ENCODE measurements at places on chromosomes 1 and 21.

DNA sequence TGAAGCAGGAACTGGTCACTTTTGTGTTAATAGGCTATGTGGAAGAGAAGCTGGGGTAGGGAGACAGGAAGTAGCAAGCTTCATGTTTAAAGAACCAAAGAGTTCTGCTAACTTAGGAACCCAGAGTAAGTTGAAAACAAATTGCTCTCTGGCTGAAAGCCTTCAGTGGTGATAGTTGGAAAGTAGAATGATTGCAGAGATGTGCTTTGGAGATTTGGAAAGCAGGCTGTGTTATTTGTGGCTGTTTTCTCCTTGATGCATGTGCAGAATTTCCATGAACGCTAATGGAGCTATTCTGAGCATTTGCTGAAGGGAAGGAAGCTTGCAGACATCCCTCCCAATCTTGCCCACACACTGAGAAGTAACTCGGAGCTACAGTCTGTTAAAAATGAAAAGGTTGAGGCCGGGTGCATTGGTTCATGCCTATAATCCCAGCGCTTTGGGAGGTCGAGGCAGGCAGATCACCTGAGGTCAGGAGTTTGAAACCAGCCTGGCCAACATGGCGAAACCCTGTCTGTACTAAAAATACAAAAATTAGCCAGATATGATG, 45.7 kb downstream of the TCEANC2 start:
- no peak for DNase-seq

- DNase-seq = no peak
These were observed 5.1 kb downstream of the PAFAH2 start for GRCh38 chr1:25992689-25993171.

GRCh38 chr1:165162671-165163241, 193.8 kb downstream of the LMX1A start:
- peak; percentile 29 for DNase-seq

GRCh38 chr1:54105080-54105479, 47.7 kb downstream of the CDCP2 start:
- DNase-seq = no peak

GRCh38 chr1:93620172-93620840, 61.3 kb downstream of the BCAR3 start:
- no peak for DNase-seq

DNA sequence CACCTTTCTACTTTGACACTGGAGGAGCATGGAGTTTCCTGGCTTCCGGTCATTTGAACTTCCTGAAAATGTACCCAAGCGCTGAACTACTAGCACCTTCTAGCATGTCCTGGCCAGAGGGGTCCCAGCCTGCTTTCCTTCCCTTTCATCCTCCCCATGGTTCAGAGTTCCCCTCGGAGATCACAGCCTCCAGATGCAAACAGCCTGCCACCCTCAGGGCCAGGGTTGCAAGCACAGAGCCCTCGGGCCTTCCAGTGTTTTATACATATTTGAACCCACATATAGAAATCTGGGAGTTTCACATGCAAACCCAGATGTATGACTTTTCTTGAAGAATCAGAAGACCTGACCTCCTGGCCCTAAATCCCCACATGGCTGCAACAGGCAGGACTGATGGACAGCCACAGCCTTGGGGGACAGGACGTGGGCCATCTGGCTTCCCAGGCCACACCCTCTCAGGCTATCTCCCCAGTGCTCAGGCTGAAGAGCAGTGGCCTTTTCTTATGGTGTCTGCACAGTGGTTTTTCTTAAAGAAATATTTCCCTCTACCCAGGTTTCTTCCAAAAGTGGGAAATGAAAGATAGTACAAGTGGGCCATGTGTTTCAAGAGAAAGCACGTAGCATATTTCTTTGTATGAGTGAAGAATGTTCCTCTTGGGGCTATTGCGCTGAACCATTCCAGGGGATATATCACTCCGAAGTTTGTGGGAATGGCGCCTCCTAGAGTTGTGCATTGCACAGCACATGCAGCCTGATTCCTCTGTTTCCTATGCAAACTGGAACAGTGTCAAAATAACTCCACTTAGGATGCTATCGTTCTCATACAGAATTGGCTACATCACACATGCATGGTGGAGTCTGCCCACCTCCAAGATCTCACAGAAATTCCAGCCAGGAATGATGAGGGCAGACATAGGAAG, 232.0 kb upstream of the VAMP3 start:
- DNase-seq = no peak

DNA sequence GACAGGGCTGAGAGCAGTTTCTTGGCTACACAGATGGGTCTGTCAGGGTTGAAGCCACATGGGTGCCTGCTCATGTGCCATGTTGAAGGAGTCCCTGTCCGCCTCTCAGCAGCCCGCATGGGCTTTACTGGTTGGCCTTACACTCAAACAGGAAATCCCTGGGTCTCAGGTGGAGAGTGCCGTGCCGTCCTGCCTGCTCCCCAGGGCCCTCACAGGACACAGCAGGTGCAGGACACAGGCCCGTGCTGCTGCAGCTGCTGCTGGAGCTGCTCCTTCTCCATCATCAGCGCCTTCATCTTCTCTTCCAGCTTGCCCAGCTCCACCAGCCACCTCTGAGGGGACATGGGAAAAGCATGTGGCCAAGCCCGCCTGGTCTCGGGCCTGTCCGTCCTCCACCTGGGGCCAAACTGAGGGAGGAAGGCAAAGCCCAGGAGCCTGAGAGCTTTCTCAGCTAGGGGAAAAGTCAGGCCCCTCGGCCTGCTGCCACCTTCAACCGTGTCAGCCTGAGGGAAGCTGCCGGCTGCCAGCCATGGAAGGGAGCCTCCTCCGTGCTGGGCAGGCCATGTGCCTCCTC, 5.5 kb downstream of the SLFNL1 start:
- DNase-seq = no peak

GRCh38 chr1:5911157-5911556, 81.1 kb downstream of the NPHP4 start:
- DNase-seq = no peak

GRCh38 chr1:36359383-36359782, 26.3 kb downstream of the STK40 start:
- DNase-seq = no peak

DNA sequence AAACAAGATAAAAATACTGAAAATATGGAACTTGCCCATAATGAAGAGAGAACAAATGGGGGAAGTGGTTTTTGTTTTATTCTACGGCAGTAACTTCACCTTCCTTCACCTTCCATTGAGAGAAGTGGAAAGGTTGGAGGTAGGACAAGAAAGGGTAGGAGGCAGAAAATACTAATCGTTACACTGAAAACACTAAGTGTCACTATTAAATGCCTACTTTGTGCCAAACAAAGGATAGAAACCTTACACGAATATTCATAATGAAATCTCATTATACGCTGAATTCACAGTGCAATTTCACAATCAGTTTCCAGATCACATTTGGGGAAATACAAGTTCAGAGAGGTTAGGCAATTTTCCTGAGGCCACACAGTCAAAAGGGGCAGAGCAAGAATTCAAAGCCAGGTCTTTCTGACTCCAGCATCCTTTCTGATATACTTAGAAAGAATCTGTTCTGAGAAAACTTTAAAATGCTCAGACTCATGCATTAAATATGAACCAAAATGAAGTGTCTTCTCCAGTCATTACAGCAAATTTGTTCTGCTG, 3.0 kb downstream of the TIAM1 start:
- DNase-seq = no peak

DNA sequence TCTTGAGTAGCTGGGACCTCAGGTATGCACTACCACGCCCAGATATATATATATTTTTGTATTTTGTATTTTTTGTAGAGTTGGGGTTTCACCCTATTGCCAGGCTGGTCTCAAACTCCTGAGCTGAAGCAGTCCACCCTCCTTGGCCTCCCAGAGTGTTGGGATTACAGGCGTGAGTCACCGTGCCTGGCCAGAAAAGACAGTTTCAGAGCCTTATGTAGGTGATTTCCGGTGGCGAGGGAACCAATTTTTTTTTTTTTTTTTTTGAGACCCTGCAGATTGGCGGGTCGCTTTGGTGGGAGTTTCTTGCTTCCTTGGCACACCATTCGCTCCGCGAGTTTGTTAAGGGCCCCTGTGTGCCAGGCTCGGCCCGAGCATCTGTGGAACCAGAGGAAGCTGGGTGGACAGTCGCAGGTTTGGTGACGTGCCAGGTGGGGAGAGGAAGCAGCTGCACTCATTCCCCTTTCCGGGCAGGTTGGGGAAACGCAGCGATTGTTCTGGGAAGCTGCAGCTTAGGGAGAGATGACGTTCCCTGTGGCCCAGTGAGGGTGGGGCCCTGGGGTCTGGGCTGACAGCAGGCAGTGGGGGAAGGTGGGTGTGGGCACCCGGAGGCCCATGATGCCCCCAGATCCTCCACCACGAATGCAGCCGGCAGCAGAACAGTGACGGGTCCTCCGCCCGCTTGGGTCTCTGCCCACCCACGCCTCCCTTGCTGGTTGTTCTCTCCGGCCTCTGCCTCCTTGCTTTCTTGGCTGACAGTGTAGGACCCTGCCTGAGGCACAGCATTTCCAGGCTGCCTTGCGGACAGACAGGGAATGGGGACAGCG, 25.1 kb downstream of the SPSB1 start:
- no peak for DNase-seq

- DNase-seq = no peak
These were observed 118.5 kb downstream of the HMGB4 start for GRCh38 chr1:33982419-33982818.

DNA sequence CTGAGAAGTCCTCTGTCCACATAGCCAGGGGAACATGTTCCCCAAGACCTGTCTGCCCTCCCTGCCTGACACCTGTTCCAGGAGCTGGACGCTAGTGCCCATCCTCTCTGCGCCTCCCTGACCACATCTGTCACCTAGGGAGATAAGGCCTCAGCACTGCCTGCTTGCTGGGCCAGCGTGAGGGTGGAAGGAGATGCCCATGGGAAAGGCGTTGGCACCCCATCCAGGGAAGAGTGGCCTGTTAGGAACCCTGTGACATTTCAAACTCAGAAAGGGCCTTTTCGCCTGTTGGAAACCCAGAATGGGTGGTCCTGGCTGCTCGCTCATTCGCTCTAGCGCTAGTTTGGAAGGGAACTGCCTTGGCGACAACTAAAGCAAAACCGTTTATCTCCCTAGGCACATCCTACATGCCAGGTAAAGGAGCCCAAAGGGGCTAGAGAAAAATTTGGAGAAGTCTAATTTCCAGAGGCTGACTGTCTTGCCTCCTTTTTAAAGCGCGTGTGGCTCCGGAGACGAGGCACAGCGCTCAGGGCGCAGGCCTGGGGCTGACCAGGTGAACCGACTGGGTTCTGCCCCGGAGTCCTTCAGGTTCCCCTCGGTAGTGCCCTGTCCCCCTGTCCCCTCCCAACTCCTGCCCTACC, 410 bp downstream of the ACTA1 start:
- no peak for DNase-seq

DNA sequence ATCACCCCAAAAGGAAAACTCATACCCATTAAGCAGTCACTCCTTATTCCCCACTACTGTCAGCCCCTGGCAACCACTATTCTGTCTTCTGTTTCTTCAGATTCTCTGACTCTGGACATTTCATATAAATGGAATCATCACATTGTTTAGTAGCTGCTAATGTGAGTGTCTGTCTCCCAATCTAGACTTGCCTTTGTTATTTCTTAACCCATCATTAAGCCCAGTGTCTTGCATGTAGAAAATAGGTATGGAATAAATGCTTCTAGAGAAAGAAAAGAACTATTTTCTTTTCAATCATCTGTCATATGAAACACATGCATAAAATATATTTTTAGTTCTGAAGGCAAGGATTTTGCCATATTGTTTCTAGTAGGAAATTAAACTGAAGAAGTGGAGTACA, 610.0 kb downstream of the PLPP3 start:
- DNase-seq = no peak

GRCh38 chr1:171258429-171258828, 10.1 kb downstream of the FMO1 start:
- DNase-seq = no peak

- no peak for DNase-seq
These were observed 168.1 kb downstream of the DUSP10 start for GRCh38 chr1:221573756-221574155.

DNA sequence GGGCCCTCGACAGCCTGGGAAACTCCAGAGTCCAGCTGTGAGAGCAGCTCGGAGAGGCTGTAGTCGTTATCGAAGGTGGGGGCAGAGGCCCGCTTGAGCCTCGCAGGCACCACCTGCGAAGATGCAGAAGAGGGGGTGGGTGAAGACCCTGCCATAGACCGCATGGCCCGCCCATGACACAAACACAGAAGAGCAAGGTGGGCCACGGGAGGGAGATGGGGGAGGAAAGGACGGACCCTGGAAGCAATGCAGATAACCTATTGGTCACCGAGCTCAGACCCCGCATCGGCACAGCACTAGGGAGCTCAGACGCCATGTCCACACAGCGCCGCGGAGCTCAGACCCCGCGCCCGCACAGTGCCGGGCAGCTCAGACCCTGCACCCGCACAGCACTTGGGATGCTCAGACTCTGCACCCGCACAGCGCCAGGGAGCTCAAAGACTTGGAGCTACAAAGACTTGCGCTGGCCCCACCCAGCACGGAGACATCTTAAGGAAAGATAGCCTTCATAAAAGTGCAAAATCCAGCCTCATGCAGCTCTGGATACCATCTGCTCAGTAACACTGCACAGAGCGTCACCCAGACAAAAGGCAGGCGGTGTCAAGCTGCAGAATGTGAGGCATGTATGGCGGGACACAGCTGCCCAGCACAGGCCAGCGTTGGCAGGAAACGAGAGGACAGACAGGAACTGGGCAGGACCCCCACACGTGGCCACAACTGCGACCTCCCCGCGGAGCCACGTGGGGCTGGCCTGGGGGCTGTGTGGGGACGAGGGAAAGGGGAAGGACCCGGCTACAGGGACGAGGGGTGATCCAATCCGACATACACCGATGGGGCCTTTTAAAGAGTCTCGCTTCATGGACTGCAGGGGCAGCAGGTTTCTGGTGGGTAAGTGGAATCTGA, 22.6 kb downstream of the RIPK4 start:
- no peak for DNase-seq

DNA sequence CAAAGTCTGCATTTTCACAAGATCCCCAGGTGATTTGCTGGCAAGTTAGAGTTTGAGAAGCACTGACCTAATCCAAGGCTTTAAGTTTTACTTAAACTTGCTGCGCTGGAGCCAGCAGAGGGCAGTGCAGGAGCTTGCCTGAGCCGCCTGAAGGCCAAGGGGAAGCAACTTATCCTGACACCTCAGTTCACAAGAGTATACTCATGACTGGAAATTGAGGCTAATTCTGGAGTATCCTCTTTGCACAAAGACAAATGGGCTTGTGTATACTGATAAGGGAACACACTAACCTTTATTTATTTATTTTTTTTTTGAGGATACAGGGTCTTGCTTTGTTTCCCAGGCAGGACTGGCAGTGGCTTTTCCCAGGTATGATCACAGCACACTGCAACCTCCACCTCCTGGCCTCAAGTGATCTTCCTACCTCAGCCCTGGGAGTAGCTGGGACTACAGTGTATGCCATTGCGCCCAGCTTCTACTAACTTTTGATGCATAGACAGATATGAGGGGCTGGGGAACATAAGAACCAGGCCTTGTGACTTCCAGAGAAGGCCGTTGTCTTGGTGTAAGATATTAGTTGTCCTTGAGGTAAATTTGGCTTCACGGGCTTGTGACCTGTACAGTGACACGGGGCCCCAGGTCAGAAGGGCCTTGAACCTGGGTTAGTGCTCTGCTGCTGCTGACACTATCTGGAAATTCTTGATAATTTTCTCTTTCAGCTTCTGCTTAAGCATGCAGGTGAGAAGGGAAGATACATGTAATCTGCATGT, 29.0 kb upstream of the SLAMF1 start:
- DNase-seq = no peak

Data from NCI-H2081 treated with DMSO at 0.1 percent for 48 hours (cell line).